Gastroesophageal sphincter (tissue), 4 donors: ENCODE measurements at places on chromosomes 12 and 14. TPM values are rescaled to one million over a fixed set of nuclear protein-coding genes. Genes with fewer than 3 reads are reported as not detected.

TAS2R30 gene
- 7.9 TPM for total RNA-seq

DNA sequence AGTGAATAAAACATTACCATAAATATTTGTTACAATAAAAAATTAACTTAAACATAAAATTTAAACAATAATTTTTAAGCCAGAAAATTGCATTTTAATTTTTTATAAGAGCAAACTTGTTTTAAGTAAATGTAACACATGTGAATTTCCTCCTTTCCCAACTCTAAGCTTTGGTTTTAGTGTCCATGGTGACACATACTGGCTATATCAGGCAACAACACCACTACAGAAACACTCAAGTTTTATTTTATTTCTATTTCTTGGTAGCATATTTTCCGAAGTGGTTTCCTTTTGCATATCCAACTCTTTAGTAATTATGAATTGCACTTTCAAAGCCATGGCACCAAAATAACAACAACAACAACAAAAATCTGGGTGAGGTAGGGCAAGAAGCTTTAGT is 2.2 kb downstream of the NELL2 start:
- ATAC-seq = no peak

DNA sequence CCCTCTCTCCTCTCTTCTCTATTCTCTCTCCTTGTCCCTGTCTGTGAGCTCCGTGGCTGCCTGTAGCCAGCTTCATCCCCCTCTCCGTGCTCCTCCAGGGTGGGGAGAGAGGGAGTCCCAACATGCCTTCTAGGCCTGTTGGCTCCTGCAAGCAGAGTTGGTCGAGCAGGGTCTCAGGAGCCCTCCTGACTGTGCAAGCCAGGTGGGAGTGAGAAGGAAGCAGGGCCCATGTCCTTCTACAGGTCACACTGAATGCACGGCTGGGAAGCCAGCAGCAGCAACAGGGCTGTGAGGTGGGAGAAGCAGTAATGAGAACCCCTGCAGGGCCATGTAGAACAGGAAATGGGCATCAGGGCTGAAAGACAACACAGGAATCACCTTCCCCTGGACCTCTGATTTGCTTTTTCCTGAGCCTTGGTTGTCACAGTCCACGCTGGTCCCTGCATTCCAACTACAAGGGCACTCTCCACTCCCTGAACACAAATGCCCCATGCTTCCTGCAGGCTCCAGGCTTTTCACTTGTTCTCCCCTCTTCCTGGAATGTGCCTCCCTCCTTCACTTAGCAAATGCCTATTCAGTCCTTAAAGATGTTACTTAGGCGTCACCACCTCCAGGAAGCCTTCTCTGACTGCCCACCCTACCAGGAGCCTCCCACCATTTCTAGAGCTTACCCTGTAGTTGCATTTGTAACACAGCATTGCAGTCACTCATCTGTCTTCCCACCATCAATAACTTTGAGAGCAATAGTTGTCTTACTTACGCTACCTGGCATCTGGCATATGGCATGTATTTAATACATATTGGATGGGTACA is 51.2 kb downstream of the TSPAN11 start:
- no peak for ATAC-seq

DNA sequence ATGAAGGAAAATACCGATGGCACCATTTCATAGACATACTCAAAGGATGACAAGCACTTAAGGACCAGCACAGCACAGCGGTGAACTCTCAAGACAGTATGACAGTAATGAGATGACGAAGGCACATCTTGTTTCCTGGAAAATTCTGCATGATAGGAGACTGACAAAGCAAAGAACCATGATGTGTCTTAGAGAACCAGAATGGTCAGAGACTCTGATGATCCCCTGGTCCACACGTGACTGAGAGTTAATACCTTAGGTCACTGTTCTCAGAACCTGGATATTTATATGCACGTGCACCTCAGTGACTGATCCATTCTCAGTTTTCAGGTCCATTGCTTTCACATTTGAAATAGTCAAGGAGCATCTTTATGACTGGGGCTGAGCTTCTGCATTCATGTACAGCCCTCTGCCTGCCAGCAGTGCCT is 35.3 kb downstream of the PROX2 start:
- ATAC-seq = no peak

DNA sequence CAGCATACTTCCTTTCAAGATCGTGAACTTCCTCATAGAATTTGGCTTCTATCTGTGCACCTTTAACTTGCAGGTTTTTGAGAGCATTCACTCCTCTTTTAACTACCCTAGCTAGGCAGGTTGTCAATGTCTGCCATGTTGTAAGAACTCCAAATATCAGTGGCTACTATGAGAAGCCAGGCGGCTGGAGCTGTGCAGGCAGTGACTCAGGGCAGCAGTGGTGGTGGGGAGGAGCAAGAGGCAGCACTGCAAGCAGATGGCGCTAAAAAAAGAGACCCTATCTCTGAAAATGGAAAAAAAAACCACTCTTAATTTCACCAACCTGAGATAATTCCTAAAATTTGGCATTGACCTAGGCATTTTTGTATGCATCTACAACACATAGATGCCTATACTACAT is 28.5 kb downstream of the YARS2 start:
- ATAC-seq = no peak

INSM2 gene
- total RNA-seq = not detected
